CD4-positive, CD25-positive, alpha-beta regulatory T cell (primary cell): ENCODE measurements at places on chromosomes 1 and 21. TPM values are rescaled to one million over a fixed set of nuclear protein-coding genes. Genes with fewer than 3 reads are reported as not detected.

DNA sequence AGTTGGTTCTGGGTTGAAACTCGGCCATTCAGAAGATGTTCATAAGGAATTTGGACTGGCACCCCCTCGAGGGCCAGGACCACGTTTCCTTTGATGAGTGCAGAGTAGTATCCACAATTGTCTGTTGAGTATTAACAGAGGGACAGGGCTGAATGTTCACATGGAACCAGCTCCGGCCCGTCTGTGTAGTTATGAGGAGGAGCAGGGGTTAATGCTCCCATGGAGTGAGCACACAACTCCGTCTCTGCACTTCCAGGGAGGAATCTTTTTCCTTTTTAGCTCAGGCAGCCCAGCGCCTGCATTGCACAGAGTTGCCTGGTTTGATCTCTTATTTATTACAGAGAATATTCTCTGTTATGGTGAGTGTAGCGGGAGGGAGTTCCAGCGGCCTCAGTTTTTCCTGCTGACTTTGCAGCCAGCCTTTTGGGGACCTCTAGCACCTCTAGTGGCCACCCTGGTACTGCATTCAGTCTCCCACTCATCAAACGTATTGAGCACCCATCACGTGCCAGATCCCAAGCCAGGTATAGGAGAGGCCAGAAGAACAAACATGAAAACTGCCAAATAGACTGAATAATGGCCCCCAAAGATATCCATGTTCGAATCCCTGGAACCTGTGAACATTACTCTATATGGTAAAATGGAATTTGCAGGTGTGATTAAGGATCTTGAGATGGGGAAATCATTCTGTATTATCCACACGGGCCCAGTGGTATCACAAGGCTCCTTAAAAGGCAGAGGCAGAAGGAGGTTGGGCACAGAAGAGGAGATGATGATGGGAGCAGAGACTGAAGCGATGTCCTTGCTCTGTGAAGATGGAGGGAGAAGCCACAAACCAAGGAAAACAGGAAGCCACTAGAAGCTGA is 167.7 kb upstream of the CSF3R start:
- peak; percentile 10 for DNase-seq

GRCh38 chr21:45423201-45423955 is 18.4 kb downstream of the COL18A1 start:
- no peak for DNase-seq

DNA sequence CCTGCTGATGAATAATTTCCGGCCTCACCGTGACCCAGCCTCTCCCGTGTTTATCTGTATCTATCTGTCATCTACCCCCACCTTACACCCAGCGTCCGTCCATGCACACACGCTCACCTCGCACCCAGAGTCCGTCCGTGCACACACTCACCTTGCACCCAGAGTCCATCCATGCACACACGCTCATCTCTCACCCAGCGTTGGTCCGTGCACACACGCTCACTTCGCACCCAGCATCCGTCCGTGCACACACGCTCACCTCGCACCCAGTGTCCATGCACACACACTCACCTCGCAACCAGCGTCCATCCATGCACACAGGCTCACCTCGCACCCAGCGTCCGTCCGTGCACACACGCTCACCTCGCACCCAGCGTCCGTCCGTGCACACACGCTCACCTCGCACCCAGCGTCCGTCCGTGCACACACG is 25.0 kb upstream of the COL18A1 start:
- no peak for DNase-seq

DNA sequence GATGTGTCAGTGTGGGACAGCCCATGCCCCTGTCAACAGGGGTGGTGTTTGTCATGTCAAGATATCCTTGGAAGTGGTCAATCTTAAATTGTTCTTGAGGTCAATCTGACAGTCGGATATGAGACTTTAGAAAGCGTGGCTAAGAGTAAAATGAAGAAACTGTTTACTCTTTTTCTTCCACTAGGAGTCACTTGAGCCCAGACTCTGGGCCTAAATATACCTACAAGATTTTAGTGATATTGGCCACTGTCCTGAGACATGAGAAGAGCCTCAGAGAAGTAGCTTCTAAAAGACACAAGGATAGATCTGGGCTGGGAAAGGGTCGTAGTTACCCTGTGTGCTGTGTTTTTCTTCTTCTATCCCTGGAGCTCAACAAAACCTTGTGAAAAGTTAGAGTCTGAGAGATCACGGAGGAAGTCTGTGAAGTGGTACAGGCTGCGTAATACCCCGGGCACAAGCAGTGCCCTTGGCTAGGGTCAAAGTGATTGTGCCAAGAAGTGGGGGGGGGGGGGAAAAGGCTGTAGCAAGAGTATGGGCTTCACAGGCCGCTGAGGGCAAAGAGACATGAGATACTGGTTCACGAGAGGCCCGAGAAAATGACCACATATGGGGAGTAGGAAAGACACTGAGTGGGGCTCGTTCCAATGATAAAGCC is 355.2 kb upstream of the GREM2 start:
- DNase-seq, result no peak

The CHRNB2 gene
- polyA plus RNA-seq, result not detected

- DNase-seq, result no peak
Observed at GRCh38 chr1:199700551-199700950, 327.0 kb upstream of the NR5A2 start.

DNA sequence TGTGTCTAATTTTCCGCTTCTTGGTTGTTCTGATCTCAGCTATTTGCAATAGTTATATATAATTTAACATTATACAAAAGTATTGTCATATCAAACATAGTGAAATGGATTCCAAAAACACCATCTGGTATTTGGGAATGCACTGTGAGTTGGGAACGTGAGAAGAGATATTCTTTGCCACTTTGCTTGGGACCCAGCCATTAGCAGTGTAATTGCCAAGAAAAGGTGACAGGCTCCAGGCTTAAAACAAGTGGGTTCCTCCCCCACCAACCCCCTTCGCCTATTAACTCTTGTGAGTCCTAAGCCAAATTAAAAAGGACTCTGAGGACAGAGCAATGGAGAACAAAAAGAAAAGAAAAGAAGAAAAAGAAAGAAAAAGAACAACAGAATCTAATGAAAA is 186.7 kb upstream of the NFIA start:
- no peak for DNase-seq

DNA sequence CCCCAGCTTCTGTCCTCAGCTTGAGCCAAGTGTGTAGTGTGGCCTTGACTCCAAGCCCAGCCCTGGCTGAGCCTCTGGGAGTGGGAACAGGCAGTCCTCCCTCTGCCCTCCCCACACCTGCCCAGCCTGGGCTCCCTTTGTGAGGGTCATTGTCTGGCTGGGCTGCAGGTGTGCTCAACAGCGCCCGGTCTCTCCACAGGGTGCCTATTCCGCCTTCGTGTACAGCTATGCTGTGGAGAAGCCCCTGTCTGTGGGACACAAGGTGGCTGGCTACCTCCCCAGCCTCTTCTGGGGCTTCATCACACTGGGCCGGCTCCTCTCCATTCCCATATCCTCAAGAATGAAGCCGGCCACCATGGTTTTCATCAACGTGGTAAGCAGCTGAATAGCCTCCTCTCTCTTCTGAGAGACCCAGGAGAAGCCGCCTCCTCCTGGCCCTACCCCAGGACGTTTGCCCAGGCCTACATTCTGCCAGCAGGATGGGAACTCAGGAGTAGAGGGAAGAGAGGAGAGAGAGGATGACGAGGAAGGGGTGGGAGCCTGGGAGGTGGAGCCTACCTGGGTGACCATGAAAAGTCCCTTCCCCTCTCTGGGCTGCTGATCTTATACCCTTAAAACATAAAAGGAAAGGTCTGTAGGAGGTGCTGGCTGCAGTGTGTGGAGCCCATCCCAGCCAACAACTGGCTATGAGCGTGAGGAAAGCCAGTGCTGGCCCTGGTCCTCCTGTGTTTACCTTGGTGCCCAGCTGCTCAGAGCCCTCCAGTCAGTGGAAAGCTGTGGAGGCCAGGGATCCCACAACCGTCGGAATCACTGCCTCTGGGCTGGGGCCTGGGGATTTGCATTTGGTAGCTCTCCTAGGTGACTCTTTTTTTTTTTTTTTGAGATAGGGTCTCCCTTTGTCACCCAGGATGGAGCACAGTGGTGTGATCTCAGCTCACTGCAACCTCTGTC is 45.7 kb downstream of the ELK4 start:
- DNase-seq, result no peak

The RCSD1 gene
- polyA plus RNA-seq, result 241 TPM

GRCh38 chr1:221435504-221435904 is 306.4 kb downstream of the DUSP10 start:
- no peak for DNase-seq

- no peak for DNase-seq
Observed at GRCh38 chr1:111976332-111976731, 13.1 kb downstream of the KCND3 start.

- no peak for DNase-seq
Observed at GRCh38 chr1:107255469-107255868, 114.6 kb downstream of the NTNG1 start.

GRCh38 chr1:177770096-177770495 is 199.8 kb downstream of the SEC16B start:
- no peak for DNase-seq

- DNase-seq, result no peak
Observed at GRCh38 chr1:169062152-169062551, 44.3 kb upstream of the ATP1B1 start.

The FCGR1A gene
- polyA plus RNA-seq, result not detected

The PPFIA4 gene
- polyA plus RNA-seq, result not detected

- DNase-seq, result peak; percentile 17
Observed at GRCh38 chr1:243413431-243414151, 157.8 kb downstream of the SDCCAG8 start.

GRCh38 chr1:39639305-39640130 is at the start of gene HEYL:
Gene HEYL (minus strand): TSS chr1:39639643. CDS start chr1:39639625, 18 bp downstream.
- peak; percentile 42 for DNase-seq

The ITPKB gene
- polyA plus RNA-seq, result 60.2 TPM

DNA sequence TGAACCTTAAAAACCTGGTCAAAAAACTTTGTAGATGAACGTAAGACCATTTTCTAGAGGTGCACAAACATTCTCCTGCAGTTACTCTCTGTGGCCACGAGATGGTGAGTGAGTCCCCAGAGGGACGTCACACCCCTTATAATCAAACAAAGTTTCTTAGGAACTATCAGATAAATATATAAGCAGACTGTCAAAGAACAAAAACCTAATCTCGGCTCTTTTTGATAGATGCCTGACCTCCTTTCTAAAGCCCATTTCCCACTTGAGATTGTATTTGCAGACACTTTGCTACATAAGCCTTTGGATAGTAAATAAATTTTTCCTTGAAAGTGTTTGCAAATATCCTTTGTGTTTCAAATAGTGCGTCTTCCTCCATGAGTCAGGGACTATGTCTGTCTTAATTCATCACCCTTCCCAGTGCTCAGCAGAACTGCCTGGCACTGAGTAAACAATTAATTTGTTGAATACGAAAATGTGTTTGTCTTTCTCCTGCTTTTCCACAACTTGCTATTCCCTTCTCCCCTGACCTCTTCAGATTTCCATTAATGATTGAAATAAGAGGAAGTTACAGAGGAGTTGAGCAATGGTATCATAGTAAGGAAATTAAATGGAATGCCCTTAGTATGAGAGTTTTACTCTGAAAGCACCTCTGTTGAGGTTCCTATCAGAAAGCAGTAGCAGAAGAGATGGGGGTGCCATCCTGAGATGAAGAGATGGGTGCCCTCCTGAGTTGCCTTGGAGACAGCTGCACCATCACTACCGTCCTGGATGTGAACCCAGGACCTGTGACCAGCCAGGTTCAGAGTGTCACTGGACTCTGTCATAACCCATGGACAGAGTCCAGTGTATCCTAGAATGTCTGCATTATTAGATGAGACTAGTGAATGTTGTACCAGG is 57.8 kb upstream of the RAVER2 start:
- no peak for DNase-seq

The SPAG17 gene
- polyA plus RNA-seq, result not detected

DNA sequence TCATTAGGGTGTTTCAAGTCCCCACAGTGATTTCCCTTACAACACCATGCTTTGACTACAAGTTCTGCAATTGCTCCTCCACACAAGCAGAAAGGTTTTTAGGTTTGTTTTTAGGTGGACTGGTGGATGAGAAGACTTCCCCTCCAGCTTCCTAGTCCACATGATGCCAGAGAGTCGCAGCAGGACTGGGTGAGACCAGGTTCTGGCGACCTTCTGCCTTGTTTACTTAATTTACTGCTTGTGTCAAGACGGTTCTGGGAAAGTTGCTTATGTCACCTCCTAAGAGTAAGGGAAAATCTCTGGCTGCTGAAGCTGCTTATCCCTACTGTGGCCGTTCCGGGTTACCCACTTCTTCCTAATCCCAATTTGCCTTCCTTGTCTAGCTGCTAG is 76.4 kb downstream of the GLUL start:
- DNase-seq, result no peak

- DNase-seq, result no peak
Observed at GRCh38 chr1:85464497-85465098, 361 bp downstream of the DDAH1 start.

- no peak for DNase-seq
Observed at GRCh38 chr1:169081503-169082123, 24.9 kb upstream of the ATP1B1 start.

GRCh38 chr21:24636696-24637095 is 970.6 kb downstream of the MRPL39 start:
- no peak for DNase-seq

DNA sequence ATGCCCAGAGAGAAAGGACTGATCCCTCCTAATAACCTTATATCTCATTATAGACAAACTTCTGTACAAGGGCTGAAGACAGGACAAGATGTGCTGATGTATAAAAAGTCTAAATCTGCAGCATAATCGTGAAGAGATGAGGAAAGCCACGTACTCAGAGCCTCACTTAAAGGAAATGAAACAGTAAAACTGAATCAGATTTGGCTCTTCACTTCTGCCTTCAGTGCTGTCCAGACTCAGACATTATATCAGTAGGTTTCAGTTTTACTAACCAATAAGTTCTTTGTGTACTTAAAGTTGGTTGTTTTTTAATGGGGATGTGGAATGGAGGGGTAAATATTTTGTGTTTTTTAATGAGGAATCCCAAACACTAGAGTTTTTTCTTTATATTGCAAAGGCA is 45.3 kb upstream of the RGS1 start:
- peak; percentile 66 for DNase-seq

The KRTAP7-1 gene
- polyA plus RNA-seq, result not detected

DNA sequence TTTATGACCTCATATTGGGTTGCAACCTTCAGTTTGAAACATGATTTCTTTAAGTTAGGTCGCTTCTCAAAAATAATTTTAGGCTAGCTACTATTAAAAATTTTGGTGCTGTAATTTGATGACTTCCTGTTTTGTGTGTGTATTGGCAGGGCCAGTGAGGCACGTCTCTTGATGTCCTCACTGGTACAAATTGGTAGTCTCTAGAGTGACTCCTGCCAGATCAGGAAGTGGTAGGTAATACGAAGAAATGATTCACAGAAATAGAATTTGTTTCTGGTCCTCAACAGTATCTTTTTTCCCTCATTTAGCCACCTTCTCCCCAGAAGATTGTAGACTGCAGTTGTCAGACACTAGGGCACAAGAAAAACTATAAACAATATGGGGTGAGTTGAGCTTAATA is 120.9 kb upstream of the KIAA1614 start:
- no peak for DNase-seq
